ENCODE measurements at places on chromosomes 13 and 19.

DNA sequence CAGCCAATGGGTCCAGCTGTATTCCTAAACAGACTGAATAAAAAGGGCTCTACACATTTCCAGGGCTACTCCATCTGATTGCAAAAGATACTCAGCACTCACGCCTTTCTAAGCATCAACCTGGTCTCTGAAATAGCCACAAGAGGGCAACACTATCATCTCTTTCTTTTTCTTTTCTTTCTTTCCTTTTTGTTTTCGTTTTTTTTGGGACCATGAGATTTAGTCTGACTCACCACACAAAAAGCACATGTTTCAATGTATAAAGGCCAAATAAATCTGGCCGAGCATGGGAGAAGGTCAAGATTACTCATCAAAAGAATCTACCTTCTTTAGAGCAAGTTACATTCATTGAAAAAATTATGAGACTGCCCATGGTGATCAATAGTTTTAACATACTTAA, 805.6 kb upstream of the ARGLU1 start:
- DNase-seq, result no peak

- DNase-seq, result no peak
These were observed at the start of gene ATP8A2 for GRCh38 chr13:25371875-25372283. Gene ATP8A2 (plus strand): TSS chr13:25371974. CDS start chr13:25372213, 239 bp downstream.

DNA sequence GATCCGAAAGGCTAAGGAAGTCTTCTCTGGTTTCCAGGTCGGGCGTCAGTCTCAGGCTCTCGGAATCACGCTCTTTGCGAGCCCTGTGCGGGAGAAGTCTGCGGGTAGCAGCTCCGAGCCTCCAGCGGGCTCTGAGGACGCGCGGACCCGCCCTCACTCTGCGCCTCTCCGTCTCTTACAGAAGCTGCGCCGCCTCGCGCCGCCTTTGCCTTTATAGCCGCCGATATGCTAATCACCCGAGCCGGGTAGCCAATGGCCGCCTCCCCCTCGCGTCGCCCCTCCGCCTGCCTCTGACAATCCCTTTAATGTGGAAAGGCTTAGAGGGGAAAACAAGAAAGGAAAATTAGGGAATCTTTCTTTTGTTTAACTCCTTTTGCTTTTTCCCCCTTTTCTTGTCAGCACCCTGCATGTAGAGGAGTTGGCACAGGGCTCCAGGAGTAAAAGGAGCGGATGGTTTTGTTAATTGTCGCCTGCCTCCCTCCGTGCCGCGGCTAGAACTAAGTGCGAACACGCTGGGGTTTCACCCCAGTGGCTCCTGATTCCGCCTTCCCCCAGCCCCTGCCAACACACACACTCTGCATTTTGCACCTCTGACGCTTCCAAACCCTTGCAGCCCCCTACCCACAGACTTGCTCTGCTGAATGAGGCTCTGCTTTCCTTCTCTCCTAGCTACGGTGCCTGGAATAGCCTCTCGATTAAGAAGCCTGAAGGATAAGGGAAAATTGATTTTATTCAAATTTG, at the start of gene PCDH8:
Gene PCDH8 (minus strand): TSS at position 186 of the 741 bp plus-strand sequence. CDS start 204 bp downstream, outside the sequence.
- no peak for DNase-seq

DNA sequence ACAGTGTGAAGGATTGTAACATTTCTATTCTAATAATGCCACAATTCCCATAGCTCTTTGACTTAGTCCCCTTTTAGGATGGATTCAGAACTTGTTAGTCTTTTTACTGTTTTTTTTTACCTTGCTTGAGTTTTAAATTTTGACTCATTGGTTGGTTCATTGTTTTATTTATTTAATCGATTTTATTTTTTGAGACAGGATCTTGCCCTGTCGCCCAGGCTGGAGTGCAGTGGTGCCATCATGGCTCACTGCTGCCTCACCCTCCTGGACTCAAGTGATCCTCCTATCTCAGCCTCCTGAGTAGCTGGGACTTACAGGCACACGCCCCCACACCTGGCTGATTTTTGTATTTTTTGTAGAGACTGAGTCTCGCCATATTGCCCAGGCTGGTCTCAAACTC, 5.1 kb upstream of the RNF113B start:
- DNase-seq, result no peak

DNA sequence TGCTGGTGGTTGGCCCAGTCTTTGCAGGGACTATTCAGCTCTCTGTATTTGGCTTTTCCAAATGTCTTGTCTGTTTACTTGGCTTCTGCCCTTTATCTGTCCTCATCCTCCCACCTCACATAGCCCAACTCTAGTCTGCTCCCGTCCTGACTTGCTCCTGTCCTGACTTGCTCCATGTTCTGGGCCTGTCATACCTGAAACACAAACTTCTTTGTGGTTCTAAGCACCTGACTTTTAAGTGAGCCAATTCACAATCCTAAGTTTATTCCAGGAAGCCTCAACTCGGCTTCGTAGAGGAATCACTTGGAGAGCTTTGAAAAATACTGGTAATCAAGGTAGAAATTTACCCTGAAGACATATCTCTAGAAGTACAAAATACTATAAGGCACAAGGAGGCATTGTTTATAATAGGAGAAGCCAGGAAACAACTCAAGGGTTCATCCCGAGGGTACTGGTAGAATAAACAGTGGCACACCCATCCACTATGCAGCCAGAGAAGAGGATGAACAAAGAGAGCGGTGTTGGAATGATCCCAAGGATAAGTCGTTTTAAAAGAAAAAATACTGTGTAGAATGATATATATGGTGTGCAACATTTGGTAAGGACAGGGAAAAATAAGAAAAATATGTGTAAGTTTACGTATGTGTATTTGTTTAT, 284.5 kb downstream of the FGF14 start:
- DNase-seq, result no peak

GRCh38 chr19:5477451-5478215, 22.4 kb downstream of the ZNRF4 start:
- DNase-seq, result no peak

DNA sequence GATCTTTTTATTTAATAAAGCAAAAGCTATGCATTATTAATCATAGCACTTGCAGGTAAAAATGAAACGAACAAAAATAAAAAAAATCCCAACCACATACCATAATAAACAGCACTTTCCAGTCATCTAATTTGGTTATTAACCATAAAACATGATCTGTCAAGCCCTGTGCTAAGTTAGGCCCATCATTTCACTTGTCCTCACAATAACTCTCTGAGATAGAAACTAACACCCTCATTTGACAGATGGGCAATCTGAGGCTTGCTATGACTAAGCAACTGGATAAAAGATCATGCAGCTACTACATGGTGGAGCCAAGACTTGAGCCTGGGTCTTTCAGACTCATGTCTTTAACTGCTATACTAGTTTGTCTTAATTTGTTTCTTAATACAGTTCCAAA, 21.8 kb downstream of the PROSER1 start:
- no peak for DNase-seq

DNA sequence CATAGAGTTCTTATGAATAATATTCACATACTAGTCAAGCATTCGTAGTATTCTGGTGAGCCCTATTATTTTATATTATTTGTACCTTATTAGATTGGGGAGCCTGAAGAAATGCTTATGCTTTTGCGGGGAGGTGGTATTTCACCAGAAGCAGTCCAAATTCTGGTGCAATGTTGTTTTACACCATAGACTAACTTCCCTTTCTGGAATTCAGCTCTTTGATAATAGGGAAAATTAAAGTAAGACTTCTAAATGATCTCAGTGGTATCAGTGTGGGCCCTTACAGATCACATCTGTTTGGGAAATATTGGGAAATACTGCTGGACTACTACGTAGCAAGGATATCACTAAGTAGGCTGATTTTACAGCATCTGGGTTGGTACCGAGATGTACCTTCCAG, 34.2 kb downstream of the KCTD12 start:
- DNase-seq, result no peak

DNA sequence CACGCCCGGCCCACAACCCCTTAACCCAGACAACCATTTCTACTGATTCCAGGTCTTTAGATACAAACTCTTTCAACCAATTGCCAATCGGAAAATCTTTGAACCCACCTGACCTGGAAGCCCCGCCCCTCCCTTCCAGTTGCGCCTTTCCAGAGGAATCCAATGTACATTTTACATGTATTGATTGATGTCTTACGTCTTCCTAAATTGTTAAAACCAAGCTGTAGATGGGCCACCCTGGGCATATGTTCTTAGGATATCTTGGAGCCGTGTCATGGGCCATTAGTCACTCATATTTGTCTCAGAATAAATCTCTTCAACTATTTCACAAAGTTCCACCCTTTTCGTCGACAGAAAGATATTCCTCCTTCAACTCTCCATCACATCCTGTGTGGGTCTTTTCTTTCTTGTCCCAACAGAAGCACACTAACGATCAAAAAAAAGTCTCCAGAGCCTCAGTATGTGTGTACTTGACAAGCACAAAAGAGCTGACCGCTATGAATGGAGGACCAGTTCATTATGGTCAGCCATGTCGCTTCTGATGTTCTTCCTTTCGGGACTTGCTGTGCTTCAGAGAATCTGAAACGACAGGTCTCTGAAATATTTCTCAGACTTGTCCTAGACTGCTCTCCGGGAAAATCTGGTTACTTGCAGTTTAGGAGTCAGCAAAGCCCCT, 601 bp upstream of the ZNF749 start:
- no peak for DNase-seq

GRCh38 chr13:78020861-78021260, 102.2 kb upstream of the EDNRB start:
- DNase-seq, result no peak

- no peak for DNase-seq
These were observed 17.6 kb downstream of the ELL start for GRCh38 chr19:18503971-18504885.

DNA sequence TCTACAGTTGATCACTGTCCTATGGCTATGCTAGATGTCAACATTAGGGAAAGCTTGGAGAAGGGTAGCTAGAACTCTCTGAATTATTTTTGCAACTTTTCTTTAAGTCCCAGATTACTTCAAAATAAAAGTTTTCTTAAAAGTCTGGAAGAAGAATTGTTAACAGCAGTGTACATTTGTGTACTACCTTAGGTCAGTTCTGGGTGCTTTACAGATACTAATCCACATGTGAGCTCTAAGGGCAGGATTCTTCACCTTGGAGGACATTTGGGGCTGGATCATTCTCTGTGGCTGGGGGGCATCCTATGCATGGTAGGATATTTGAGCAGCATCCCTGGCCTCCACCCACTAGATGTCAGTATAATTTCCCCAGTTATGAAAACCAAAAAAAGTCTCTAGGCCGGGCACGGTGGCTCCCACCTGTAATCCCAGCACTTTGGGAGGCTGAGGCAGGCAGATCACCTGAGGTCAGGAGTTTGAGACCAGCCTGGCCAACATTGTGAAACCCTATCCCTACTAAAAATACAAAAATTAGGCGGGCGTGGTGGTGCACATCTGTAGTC, 2.8 kb downstream of the BRME1 start:
- DNase-seq, result no peak

GRCh38 chr19:13208672-13209483, 58.7 kb downstream of the IER2 start:
- DNase-seq, result no peak
